ENCODE measurements at places on chromosomes 5 and 9.

DNA sequence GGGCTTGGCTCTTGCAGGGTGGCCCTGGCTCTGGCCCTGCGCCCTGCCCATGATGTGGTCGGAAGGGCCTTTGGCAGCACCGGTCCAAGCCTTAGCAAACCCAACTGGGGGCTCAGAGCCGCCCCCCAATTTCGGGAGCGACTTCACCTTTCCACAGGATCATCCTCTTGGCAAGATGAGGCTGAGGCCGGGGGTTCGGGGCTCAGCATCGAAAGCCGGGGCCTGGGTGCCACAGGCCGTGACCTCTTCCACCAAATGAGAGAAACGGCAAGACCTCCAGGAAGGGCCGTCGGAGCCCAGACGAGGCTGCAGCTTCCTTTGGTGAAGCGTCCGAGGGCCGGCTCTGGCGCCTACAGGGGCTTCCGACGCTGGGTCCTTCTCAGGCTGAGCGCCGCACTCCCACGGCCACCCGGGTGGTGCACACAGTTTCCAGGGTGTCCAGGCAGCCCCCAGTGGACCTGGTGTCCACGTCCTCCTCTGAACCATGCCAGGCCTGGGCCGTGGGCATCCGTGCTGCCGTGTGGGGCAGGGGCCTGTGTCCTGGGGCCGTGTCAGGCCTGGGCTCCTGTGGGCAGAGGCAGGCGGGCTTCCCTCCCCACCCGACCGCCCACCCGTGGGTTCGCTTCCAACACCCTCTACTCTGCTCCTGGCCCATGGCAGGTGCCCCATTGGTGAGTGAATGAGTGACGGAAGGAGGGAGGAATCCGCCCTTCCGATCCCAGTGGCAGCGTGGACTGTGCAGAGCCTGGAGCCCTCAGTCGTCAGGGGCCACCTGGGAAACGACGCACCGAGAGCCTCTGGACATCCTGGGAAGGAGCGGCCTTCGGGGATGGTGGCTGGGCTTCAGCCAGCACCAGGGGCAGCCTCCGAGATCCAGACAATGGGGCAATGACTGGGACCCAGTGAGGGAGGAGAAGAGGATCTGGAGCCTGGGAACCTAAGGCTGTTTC, 5.2 kb upstream of the AGPAT2 start:
- DNase-seq, result no peak

- DNase-seq, result no peak
Observed at GRCh38 chr5:171762021-171762608, 23.5 kb upstream of the SMIM23 start.

DNA sequence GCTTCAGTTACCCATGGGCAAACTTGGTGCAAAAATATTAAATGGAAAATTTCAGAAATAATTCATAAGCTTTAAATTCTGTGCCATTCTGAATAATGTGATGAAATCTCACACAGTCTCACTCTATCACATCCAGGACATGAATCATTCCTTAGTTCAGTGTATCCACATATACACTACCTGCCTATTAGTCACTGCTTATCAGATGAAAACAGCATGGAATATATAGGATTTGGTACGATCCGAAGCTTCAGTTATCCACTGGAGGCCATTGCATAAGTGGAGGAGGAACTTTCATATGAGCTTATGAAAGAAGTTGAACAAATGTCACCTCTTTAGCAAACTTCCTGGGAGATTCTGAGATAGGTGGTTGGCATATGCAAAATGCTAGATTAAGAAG, 64.2 kb downstream of the GAPVD1 start:
- DNase-seq, result no peak

GRCh38 chr5:45507178-45507577, 189.0 kb downstream of the HCN1 start:
- no peak for DNase-seq

- peak; percentile 27 for DNase-seq
Observed at GRCh38 chr9:129458155-129458661, 162.7 kb downstream of the C9orf50 start.

GRCh38 chr5:116358015-116358523, 216.6 kb downstream of the SEMA6A start:
- DNase-seq, result no peak

GRCh38 chr9:87020169-87020950, 73.1 kb upstream of the GAS1 start:
- DNase-seq, result no peak

DNA sequence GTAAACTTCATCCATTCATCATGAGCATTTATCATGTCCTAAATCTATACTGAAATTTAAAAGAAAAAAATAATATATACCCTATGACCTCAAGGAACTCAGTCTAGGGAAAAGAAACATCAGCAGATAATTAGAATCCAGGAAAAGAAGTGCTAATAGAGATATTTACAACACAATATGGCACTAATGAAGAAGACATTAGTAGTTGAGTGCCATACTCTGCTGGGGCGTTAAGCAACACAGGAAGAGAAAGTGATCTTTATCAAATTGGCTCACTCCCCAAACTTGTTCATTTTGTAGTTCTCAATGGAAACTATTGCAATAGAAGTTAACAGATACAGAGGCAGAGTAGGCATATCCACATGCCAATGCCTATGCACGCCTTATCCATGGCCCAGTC, 27.5 kb downstream of the GABRA6 start:
- no peak for DNase-seq

GRCh38 chr9:92635760-92636159, 34.2 kb downstream of the IPPK start:
- no peak for DNase-seq

GRCh38 chr5:168939156-168939800, 360.1 kb upstream of the PANK3 start:
- no peak for DNase-seq

DNA sequence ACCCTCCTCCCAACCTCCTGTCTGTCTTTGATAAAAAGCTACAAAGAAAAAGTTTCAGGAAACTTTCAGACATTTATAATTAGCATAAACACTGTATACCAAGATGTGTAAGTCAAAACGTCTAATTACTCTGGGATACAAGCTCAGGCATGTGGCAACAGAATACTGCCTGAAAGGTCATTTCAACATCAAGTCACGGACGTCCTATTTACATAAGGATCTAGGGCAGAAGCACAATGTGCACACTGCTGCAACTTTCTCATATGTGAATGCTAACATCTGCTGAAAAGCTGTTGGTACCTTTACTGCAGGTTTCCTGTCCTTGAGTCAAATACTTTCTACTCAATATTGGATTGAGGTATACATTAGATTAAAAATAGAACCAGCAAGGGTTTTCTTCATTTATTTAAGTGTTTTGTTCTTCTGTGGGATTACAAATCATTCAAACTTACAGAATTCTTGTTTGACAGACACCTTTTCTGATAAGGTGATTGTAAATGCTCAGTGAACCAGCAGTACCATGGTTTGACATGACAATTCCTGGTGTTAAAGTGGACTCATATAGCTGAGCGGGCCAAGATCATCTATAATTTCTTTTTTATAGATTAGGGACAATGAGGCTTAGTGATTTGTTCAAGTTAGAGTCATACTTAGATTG, 36.8 kb downstream of the ELL2 start:
- DNase-seq, result no peak

DNA sequence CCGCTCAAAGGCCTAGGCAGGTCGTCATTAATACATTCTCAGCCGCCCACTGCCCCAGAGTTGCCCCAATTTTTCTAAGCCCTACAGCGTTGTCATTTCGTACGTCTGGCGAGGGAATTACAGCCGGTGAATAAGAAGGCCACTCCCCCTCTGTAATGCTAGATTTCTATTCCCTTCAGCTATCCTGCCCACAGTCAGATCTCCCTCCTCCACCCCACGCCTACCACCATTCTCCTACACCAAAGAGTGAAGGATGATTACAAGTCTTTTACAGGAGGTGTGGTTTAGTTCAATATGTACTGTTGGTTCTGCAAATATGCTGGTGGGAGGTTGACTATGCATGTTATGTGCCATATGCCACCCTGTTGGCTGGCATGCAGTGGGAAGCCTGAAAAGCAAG, 83.7 kb upstream of the SMIM15 start:
- no peak for DNase-seq

DNA sequence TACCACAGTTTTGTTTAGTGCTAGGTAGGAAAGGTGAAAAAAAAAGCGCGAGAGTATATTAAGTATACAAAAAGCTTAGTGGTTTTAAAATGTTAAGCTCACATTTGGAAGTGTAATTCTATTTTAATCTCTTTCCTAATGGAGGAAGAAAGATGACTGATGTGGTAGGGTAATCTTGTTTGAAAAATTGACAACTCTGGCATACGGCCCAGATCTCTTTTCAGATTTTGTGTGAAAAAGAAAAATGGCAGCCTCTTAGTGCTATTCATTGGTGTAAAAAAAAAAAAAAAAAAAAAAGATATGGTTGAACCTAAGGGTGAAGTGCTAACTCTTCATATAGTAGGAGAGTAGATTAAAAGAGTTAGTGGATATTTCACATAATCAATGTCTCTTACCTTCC, 108.0 kb downstream of the ZSWIM6 start:
- no peak for DNase-seq

- no peak for DNase-seq
Observed at GRCh38 chr9:89640361-89640760, 35.5 kb downstream of the GADD45G start.

GRCh38 chr5:31962871-31963307, 211.2 kb downstream of the GOLPH3 start:
- no peak for DNase-seq

- no peak for DNase-seq
Observed at GRCh38 chr9:12708562-12709298, 15.5 kb downstream of the TYRP1 start.

DNA sequence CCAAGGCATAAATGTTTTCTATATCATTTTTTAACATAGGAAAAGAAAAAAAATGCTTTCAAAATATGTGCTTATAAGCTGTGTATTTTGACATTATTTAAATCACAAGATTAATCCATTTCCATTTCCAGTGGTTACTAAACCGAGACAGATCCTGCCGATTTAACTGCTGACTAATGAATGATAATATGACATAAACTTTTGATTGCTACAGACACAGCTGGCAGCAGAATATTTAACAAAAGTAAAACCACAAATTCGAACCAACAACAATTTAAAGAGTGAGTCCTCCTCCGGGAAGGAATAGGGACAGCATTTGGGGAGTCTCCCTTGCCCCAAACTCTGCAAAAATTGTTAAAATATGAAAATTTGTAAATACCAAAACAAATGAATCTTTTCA, 401.3 kb upstream of the DAB2 start:
- DNase-seq, result no peak

- no peak for DNase-seq
Observed at GRCh38 chr9:111897601-111898137, 1.1 kb downstream of the UGCG start.

DNA sequence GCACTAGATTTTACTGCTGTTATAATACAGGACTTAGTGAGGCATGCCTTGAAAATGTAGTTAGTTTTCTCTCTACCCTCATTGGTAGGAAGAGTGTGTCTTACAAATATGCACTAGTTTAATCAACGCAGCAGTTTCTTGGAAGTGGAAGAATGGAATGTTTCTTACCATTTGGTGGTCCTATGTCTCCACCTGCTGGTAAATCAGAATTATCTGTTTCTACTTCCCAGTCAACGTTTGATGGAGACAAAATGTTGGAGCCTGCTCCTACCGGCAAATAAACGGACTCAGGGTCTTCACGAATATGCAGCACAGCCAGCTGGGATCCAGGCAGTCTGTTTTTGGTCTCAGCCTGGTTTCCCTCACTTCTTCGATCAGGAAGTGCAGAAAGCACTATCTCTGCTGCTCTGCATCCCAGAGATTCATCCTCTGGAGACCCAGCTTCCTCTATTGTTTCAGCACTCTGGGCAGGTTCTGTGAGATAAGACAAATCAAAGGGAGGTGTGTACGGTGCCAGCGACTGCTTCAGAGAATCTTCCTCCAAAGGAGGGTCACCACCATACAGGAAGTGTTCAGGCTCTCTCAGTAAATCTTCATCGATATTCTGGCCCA, 59.5 kb upstream of the PCA3 start:
- DNase-seq, result no peak

DNA sequence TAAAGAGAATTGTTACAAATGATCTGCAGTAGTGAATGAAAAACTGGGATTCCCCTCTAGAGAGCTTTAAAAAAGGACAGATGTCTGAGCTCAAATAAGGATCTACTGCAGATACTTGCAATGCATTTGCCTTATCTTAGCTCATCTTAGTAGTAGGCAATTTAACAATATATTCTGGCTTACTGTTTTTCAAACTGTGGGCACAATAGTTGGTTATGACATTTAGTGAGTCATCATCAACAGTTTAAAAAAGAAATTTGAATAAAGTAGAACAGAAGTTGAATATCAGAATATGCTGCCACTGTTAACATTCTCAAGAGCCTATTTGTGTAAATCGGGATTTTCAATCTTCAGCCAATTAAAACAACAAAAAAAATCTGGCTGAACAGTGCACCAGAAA, 6.7 kb upstream of the CAST start:
- DNase-seq, result no peak

DNA sequence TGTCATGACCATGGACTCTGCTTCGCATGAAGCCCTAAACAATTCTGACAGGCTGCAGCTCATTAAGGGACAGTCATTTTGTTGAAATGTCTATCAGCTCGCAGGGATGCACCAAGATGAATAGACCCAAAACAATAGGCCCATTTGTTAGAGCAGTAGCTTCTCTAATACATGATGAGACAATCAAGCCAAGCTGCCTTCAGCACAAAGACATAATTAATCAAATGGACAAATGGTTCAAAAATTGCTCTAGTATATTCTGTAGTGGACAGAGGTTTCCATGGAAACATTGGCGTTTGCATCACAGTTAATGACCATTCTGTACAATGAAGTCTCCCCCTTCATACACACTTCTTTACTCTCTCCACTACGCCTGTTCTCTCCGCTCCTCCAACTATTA, 274.6 kb downstream of the ANXA1 start:
- peak; percentile 2 for DNase-seq

- DNase-seq, result no peak
Observed at GRCh38 chr5:179342577-179342976, 2.7 kb downstream of the ADAMTS2 start.

DNA sequence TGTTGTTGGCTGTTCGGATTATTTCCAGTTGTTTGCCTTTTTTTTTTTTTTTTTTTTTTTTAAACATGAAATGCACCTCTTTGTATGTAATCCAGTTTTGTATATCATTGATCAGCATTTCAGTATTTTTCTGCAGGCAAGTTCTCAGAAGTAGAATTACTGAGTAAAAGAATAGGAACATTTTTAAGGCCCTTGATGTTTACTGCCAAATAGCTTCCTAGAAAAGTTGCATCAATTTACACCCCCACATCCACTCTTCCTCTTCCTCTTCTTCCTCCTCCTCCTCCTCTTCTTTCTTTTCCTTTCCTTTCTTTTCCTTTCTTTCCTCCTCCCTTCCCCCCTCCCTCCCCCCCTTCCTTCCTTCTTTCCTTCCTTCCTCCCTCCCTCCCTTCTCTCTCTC, 69.4 kb upstream of the ENTREP1 start:
- DNase-seq, result no peak

GRCh38 chr9:125099816-125100215, 43.5 kb downstream of the SCAI start:
- no peak for DNase-seq

- no peak for DNase-seq
Observed at GRCh38 chr9:31683116-31683515, 701.3 kb upstream of the ACO1 start.

DNA sequence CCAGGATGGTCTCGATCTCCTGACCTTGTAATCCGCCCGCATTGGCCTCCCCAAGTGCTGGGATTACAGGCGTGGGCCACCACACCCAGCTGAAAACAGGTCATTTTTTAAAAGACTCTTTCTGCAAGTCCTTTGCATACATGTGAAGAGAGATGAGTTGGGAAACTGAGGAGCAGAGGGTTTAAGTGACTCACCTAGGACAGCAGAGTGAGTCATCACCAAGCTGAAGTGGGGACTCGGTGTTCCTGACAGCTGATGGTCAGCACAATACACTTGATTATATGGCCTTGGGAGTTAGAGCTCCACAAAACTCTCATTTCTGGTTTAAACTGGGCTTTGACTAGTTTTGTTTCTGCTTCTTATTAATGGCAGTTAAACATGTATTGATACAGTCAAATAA, 38.1 kb upstream of the SSBP2 start:
- no peak for DNase-seq

Measured in substantia nigra (tissue), 51 donors.